ENCODE measurements at places on chromosomes 16 and 17.

GRCh38 chr17:59167571-59168001, 12.0 kb downstream of the PRR11 start:
- DNase-seq = no peak
- H3K4me3 ChIP-seq = no peak overlapping the region
- H3K27me3 ChIP-seq = no peaks in the 10 kb centered on the region
- no peak overlapping the region for H3K27ac ChIP-seq
- H3K4me1 ChIP-seq = no peaks in the 10 kb centered on the region

GRCh38 chr17:2157675-2158395, 102.9 kb downstream of the HIC1 start:
- no peaks in the 10 kb centered on the region for H3K36me3 ChIP-seq
- no peak overlapping the region for H3K4me3 ChIP-seq
- peaks cover 16% of the 10 kb centered on the region for H3K4me1 ChIP-seq
- H3K27me3 ChIP-seq = no peaks in the 10 kb centered on the region
- H3K27ac ChIP-seq = peak overlapping the region; percentile 50

- H3K27ac ChIP-seq = no peak overlapping the region
- no peak overlapping the region for H3K4me3 ChIP-seq
- no peaks in the 10 kb centered on the region for H3K27me3 ChIP-seq
- no peaks in the 10 kb centered on the region for H3K4me1 ChIP-seq
- H3K36me3 ChIP-seq = no peaks in the 10 kb centered on the region
- DNase-seq = no peak
Observed at GRCh38 chr17:81453712-81454111, 58.5 kb downstream of the BAHCC1 start.

GRCh38 chr17:65811043-65811442, 249.6 kb upstream of the AXIN2 start:
- H3K27ac ChIP-seq = no peak overlapping the region
- no peak for DNase-seq
- no peaks in the 10 kb centered on the region for H3K4me1 ChIP-seq
- H3K27me3 ChIP-seq = no peaks in the 10 kb centered on the region
- H3K36me3 ChIP-seq = no peaks in the 10 kb centered on the region

GRCh38 chr16:57527027-57527426, 9.3 kb downstream of the CCDC102A start:
- H3K4me1 ChIP-seq = no peaks in the 10 kb centered on the region
- no peak overlapping the region for H3K27ac ChIP-seq
- no peaks in the 10 kb centered on the region for H3K36me3 ChIP-seq

- H3K4me3 ChIP-seq = no peak overlapping the region
- no peak for DNase-seq
- no peaks in the 10 kb centered on the region for H3K27me3 ChIP-seq
- no peaks in the 10 kb centered on the region for H3K4me1 ChIP-seq
- H3K27ac ChIP-seq = no peak overlapping the region
Observed at GRCh38 chr17:57819867-57820266, 30.0 kb downstream of the MRPS23 start.

- H3K27ac ChIP-seq = no peak overlapping the region
- H3K27me3 ChIP-seq = no peaks in the 10 kb centered on the region
- no peak for DNase-seq
- no peaks in the 10 kb centered on the region for H3K4me1 ChIP-seq
- no peak overlapping the region for H3K4me3 ChIP-seq
Observed at GRCh38 chr17:64787255-64787920, 125.3 kb upstream of the SMURF2 start.

DNA sequence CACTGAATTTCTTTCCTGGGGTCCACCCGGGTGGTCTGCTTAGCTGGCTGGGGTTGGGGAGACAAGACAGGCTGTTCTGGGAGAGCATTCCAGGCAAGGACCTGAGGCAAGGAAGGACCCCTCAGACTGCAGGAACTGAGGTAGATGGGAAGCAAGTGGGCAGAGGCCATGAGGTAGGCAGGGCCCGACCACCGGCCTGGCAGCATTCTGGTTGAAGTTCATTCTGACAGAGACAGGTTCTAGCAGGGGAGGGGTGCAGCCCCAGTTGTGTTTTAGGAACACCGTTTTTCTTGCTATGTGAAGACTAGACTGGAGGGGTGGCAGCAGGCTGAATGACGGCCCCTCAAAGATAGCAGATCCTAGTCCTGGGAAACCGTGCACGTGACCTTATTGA, 17.5 kb downstream of the B9D1 start:
- H3K4me1 ChIP-seq = peaks cover 73% of the 10 kb centered on the region
- H3K4me3 ChIP-seq = no peak overlapping the region
- no peak for DNase-seq
- H3K36me3 ChIP-seq = no peaks in the 10 kb centered on the region

DNA sequence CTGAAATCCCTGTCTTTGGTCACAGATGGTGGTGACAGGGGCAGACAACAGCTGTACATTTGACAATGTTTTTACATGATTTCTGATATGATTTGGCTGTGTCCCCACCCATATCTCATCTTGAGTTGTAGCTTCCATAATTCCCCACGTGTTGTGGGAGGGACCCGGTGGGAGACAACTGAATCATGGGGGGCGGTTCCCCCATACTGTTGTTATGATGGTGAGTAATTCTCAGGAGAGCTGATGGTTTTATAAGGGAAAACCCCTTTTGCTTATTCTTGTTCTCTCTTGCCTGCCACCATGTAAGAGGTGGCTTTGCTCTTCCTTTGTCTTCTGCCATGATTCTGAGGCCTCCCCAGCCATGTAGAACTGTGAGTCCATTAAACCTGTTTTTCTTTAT, 353.9 kb downstream of the CPPED1 start:
- no peak overlapping the region for H3K27ac ChIP-seq
- no peaks in the 10 kb centered on the region for H3K36me3 ChIP-seq
- DNase-seq = no peak
- no peaks in the 10 kb centered on the region for H3K27me3 ChIP-seq
- H3K4me1 ChIP-seq = no peaks in the 10 kb centered on the region

GRCh38 chr17:80935526-80935925, 56.1 kb upstream of the CHMP6 start:
- no peak overlapping the region for H3K4me3 ChIP-seq
- DNase-seq = no peak
- no peaks in the 10 kb centered on the region for H3K27me3 ChIP-seq
- H3K36me3 ChIP-seq = peaks cover 10% of the 10 kb centered on the region

DNA sequence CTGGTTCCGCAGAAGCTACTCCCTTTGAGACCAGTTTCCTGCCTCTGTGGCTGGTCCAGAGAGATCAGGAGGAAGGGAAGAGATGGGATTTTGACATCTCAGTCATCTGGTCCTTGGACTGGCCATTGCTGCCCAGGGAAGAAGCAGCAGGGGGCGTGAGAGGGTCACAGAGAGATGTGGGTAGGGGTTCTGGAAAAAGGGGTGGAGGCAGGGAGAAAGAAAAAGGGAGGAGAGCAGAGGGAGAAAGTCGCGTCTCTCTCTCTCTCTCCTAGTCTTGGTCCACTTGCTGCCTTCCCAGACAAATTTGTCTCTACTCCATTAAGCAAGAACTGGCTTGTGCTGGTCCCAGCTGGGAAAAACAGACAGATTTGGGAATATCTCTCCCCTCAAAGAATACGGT, 4.4 kb downstream of the SHBG start:
- H3K27ac ChIP-seq = no peak overlapping the region
- no peaks in the 10 kb centered on the region for H3K36me3 ChIP-seq
- H3K4me1 ChIP-seq = peaks cover 30% of the 10 kb centered on the region
- H3K27me3 ChIP-seq = no peaks in the 10 kb centered on the region
- peak; percentile 72 for DNase-seq

DNA sequence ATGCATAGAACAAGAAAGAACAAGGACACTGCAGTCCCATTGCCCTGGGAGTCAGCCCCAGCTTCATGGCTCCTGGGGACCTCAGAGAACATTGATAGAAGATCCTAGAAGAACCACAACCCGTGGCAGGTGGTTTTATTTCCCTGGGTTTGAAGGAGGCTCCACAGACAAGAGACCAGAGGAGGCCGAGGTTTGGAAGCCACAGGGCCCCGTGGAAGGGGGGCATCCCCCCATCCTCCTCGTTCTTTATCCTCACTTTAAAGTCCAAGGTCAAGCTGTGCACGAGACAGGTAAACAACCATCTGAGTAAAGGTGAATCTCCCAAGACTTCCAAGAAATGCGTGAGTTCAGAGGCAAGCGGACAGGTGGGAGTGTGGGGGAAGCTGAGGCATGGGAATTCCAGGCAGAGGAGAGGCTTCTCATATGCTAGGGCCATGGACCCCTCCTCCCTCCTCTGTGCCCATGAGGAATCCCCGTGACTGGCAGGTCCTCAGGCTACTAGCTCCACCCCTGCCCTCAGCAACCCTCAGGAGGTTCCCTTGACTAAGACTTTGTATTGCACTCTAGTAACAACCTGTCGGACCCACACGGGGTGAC, 849 bp upstream of the SULT1A1 start:
- H3K27ac ChIP-seq = peak overlapping the region; percentile 84
- peaks cover 3% of the 10 kb centered on the region for H3K36me3 ChIP-seq
- H3K4me1 ChIP-seq = peaks cover 29% of the 10 kb centered on the region
- no peak for DNase-seq
- peak overlapping the region; percentile 18 for H3K4me3 ChIP-seq
- H3K27me3 ChIP-seq = no peaks in the 10 kb centered on the region

DNA sequence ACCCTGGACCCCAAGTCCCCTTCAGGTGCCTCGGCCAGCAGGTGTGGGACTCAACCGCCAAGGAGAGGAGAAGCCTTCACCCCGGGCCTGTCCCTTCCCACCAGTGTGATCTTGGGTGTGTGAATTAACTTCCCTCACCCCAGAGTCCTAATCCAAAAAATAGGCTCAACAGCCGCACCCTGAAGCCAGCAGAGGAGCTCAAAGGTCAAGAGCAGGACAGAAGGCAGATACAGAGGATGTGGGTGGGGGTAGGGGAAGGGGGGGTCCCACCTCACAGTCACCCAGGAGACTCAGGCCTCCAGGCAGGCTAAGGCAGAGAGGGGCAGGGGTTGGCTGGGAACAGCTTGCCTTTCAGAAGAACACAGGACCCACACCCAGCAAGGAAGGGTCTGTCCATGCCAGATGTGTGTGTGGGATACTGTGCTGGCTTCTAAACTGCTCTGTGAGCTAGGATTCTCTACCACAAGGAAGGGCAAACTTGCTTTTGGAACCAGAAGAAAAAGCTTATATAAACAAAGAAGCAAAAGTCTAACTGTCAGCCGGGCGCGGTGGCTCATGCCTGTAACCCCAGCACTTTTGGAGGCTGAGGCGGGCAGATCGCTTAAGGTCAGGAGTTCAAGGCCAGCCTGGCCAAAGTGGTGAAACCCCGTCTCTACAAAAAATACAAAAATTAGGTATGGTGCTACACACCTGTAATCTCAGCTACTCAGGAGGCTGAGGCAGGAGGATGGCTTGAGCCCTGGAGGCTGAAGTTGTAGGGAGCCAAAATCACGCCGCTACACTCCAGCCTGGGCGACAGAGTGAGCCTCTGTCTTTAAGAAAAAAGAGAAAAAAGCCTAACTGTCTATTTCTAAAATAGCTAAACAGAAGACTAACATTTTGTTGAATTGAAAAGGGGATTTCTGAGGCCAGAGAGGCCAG, 4.6 kb downstream of the PIEZO1 start:
- H3K4me1 ChIP-seq = peaks cover 22% of the 10 kb centered on the region
- no peak overlapping the region for H3K27ac ChIP-seq
- H3K4me3 ChIP-seq = no peak overlapping the region
- H3K36me3 ChIP-seq = no peaks in the 10 kb centered on the region
- DNase-seq = no peak
- no peaks in the 10 kb centered on the region for H3K27me3 ChIP-seq

DNA sequence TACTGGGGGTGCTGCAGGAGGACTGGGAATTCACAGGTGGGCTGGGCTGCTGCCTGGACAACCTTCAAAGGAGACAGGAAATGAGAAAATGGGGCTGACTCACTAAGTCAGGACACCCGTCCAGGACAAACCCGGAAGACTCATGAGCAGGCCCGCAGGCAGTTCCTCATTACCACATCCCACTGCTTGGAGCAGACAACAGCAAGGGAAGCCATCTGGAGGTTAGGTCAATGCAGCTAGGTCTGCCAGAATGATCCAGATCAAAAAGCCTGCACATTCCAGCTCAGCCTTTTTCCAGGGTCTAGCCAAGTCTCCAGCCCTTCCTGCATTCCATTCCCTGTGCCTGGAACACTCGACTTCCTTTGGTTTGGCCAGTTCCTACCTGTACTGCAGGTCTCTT, 536.5 kb upstream of the CDH11 start:
- no peaks in the 10 kb centered on the region for H3K4me1 ChIP-seq
- H3K27ac ChIP-seq = no peak overlapping the region
- no peaks in the 10 kb centered on the region for H3K27me3 ChIP-seq
- no peaks in the 10 kb centered on the region for H3K36me3 ChIP-seq
- DNase-seq = no peak
- H3K4me3 ChIP-seq = no peak overlapping the region

GRCh38 chr16:22397464-22397863, 23.0 kb upstream of the CDR2 start:
- no peak overlapping the region for H3K27ac ChIP-seq
- no peaks in the 10 kb centered on the region for H3K27me3 ChIP-seq
- no peak overlapping the region for H3K4me3 ChIP-seq
- H3K4me1 ChIP-seq = no peaks in the 10 kb centered on the region
- no peak for DNase-seq
- no peaks in the 10 kb centered on the region for H3K36me3 ChIP-seq

GRCh38 chr17:68182940-68183551, 64.8 kb upstream of the AMZ2 start:
- no peaks in the 10 kb centered on the region for H3K36me3 ChIP-seq
- H3K4me1 ChIP-seq = no peaks in the 10 kb centered on the region
- H3K4me3 ChIP-seq = no peak overlapping the region
- no peak overlapping the region for H3K27ac ChIP-seq
- H3K27me3 ChIP-seq = no peaks in the 10 kb centered on the region
- no peak for DNase-seq

- H3K4me3 ChIP-seq = no peak overlapping the region
- no peak overlapping the region for H3K27ac ChIP-seq
Observed at GRCh38 chr17:30782206-30782605, 42.3 kb downstream of the CRLF3 start.

DNA sequence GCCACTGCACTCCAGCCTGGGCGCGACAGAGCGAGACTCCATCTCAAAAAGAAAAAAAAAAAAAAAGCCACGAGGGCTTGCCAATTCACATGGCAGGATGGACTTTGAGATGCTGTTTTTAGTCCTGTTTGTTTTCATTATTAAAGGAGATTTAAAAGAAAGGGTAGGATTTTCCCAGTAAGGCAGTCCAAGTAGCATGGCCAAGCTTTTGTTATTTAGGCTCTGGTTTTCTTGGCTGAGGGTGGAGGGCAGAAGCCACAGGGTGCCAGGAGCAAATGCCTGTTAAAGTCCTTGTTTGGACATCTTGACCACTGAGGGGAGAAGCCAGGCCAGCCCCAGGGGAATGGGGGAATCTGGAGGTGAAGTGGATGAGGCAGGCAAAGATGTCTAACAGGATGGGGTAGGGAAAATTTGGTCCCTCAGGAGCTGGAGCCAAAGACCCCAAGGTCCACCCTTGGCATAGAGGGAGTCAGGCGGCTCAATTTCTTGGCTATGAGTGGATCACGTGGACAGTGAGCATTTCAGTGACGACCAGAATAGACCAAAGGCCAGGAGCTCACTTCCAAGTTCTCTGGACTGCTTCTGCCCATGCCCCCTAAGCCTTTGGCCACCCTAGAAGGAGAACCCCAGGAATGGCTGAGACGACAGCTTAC, 20.8 kb upstream of the PLLP start:
- no peaks in the 10 kb centered on the region for H3K36me3 ChIP-seq
- peaks cover 20% of the 10 kb centered on the region for H3K4me1 ChIP-seq
- H3K27me3 ChIP-seq = no peaks in the 10 kb centered on the region
- DNase-seq = no peak

Measured in liver (tissue), 10 donors.